ENCODE measurements at places on chromosomes 3 and 15.

- DNase-seq, result no peak
Observed at GRCh38 chr15:69606144-69606543, 153.5 kb downstream of the RPLP1 start.

- peak; percentile 44 for DNase-seq
Observed at GRCh38 chr3:133487920-133488540, 85.5 kb upstream of the CDV3 start.

- no peak for DNase-seq
Observed at GRCh38 chr15:22947101-22948000, 32.8 kb downstream of the CYFIP1 start.

- DNase-seq, result no peak
Observed at GRCh38 chr15:63133786-63134185, 12.1 kb downstream of the LACTB start.

- no peak for DNase-seq
Observed at GRCh38 chr15:31930967-31931366, 99.3 kb upstream of the CHRNA7 start.

GRCh38 chr3:136197159-136197793 lies 1.1 kb upstream of the MSL2 start:
- DNase-seq, result no peak

Measured in activated T-cell treated with anti-CD3 and anti-CD28 coated beads, Interleukin-2, amount 50 U/mL, for 1 hour (primary cell).